Hematopoietic multipotent progenitor cell treated with erythropoietin and hydrocortisone succinate and interleukin-3 and kit ligand, for 4 days (in vitro differentiated cells): ENCODE measurements at places on chromosomes 4 and X.

GRCh38 chrX:49271341-49271740 lies 1.7 kb downstream of the PPP1R3F start:
- no peak for DNase-seq

DNA sequence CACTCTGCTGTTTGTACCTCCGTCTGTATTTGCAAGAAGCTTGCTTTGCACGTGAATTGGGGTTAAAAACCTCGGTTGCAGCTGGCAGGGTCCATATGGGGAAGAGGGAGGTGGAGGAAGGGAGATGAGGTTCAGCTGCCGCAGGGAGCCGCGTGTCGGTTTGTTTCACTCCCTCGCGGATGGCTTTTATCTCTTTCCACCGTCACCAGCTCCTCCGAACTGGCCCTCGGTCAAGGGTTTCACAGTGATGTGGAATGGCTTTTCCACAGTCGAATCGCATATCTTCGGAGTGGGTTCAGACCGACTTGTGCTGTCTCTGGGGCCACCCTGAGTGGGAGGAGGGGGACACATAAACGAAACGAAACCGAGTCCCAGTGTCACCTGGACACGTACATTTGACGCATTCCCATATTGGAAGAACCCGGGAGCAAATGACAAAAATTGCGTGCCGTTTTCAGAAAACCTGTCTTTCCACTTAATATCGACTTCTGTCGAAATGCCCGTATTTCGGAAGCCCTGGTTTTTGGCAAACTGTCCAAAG lies 929 bp downstream of the ZBTB33 start:
- DNase-seq: peak; percentile 76

DNA sequence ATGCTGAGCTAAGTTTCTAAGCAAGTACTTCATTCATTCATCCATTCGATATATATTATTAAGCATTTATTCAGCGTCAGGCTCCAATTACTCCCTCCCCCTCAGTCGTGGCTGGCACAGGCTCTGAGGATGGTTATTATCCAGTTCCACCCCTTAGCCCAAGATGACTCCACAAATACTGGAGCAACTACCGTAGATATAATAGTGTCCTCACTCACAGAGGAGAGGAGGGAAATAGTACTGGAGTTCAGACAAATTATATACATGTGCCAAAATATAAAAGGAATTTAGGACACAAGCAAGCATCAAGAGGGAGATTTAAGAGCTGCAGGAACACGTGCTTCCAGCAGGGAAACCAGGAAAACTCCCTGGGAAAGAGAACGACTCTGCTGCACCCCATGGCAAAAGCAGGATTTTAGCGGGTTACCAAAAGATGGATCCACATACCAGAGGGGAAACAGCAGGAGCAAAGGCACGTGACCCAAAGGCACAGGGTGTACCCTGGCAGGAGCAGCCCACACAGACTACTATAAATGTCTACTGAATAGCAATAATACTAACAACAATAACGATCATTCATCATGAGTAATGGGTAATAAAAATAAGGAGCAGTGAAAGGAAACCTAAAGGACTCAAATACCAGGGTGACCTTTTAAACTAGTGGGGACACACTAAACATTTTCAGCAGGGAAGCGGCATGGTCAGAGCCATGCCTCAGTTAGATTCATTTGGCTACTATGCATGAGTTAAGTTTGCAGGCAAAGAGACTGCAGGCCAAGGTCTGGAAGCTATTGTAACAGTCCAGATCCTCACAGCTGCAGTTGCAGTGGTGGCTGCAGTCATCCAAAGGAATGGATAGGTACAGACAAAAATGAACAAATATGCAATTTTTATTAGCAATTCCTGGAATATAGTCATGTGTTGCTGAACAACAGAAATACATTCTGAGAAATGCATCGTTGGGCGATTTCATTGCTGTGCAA lies 153.7 kb downstream of the APBB2 start:
- DNase-seq: no peak

DNA sequence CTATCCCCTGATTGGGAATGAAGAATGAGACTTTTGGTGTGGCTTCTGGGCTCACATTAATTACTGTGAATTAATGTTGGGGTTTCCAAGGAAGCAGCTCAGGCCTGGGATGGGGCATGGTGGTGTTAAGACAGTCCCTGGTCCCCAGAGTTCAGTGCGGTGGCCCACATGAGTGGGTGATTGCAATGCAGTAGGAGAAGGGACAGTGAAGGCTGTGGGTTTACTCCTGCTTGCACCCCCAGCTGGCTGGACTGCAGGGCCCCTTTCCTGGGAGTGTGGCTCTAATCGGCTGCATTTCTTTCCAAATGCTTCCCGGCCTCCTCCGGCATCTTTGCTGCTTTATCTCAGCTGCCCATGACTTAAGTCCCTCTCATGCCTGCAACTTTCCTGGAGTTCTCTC lies 28.2 kb upstream of the GPR78 start:
- no peak for DNase-seq

GRCh38 chr4:120771907-120772306 lies 150.6 kb downstream of the PRDM5 start:
- no peak for DNase-seq

DNA sequence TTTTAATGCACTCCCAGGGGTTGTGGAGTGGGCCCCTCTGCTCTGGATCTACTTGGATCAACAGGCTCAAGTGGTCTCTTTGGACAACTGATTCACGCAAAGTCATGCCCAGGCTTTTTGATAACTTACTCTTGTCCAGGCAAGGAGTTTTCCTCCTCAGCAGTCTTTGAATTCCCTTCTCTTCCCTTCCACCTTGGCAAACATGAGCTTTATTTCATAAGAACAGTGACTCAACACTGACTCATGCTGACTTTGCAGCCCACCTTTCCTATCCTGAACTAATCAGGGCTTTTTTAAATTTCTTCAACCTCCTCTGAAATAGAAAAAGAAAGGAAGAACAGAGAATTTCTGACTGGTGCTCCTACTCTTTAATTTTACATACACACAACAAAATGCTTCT lies 132.1 kb upstream of the LDB2 start:
- no peak for DNase-seq

- DNase-seq: no peak
These were observed 12.7 kb downstream of the WFS1 start for GRCh38 chr4:6282314-6282771.

GRCh38 chr4:98996765-98997068 lies 1.2 kb downstream of the METAP1 start:
- DNase-seq: peak; percentile 61

GRCh38 chr4:47054130-47054529 lies 22.8 kb downstream of the GABRB1 start:
- no peak for DNase-seq

- peak; percentile 42 for DNase-seq
These were observed 25.6 kb upstream of the MSMO1 start for GRCh38 chr4:165301833-165302232.

- DNase-seq: no peak
These were observed 165.1 kb upstream of the PPARGC1A start for GRCh38 chr4:24054910-24055309.

- DNase-seq: no peak
These were observed 956 bp downstream of the TMEM154 start for GRCh38 chr4:152678841-152679240.

DNA sequence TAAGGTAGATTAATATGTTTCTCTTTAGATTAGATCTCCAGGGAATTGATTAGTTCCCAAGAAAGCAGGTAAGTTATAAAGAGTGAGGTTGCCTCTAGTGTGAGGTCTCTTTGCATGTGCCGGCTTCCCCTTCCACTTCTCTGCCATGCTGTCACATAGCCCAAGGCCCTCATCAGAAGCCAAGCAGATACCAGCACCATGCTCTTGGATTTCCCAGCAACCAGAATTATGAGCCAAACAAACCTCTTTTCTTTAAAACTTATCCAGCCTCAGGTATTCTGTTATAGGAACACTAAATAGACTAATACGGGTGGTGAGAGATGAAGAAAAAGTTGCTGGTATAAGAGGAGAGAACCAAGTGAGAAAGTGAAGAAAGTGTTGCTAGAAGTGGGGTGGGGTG lies 15.1 kb downstream of the ANKRD50 start:
- DNase-seq: no peak

- DNase-seq: no peak
These were observed 570 bp upstream of the RNF128 start for GRCh38 chrX:106725931-106726330.

GRCh38 chrX:45850197-45850774 lies 649.6 kb upstream of the DIPK2B start:
- DNase-seq: peak; percentile 22

- DNase-seq: no peak
These were observed 313.8 kb downstream of the CAMK2D start for GRCh38 chr4:113447769-113448168.

- no peak for DNase-seq
These were observed 30.1 kb downstream of the ADGRA3 start for GRCh38 chr4:22485737-22486136.

GRCh38 chr4:15848191-15848842 lies 70.2 kb downstream of the CD38 start:
- DNase-seq: peak; percentile 17

GRCh38 chr4:120266602-120267001 lies 200.0 kb upstream of the MAD2L1 start:
- DNase-seq: no peak

DNA sequence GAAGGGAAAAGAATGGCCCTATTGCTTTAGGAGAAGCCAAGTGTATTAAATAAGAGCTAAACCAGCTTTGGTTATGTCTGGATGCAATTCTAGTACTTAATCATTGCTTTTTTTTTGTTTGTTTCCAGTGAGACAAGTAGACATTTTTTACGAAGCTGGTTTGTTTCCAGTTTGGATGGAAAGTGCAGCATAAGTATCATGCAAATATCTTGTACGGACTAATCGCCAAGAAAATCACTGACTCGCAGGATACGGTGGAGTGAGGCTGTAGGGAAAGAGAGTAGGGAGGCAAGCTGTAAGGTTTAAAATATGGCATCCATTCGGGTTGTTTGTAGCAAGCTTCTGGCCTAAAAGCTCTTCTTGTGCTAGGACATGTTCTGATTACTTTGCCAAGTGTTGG lies 64.8 kb downstream of the HPGD start:
- DNase-seq: no peak

- peak; percentile 1 for DNase-seq
These were observed 44.0 kb downstream of the NUDT10 start for GRCh38 chrX:51376672-51377071.

GRCh38 chrX:52923781-52924241 lies 26.7 kb downstream of the FAM156B start:
- DNase-seq: peak; percentile 45

DNA sequence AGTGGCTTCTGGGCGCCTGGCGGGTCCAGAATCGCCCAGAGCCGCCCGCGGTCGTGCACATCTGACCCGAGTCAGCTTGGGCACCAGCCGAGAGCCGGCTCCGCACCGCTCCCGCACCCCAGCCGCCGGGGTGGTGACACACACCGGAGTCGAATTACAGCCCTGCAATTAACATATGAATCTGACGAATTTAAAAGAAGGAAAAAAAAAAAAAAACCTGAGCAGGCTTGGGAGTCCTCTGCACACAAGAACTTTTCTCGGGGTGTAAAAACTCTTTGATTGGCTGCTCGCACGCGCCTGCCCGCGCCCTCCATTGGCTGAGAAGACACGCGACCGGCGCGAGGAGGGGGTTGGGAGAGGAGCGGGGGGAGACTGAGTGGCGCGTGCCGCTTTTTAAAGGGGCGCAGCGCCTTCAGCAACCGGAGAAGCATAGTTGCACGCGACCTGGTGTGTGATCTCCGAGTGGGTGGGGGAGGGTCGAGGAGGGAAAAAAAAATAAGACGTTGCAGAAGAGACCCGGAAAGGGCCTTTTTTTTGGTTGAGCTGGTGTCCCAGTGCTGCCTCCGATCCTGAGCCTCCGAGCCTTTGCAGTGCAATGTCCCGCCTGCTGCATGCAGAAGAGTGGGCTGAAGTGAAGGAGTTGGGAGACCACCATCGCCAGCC lies at the start of gene ATOH1:
TSS of gene ATOH1 (plus strand) at position 422 of the 663 bp plus-strand sequence. CDS start at position 596, 174 bp downstream.
- DNase-seq: peak; percentile 36

DNA sequence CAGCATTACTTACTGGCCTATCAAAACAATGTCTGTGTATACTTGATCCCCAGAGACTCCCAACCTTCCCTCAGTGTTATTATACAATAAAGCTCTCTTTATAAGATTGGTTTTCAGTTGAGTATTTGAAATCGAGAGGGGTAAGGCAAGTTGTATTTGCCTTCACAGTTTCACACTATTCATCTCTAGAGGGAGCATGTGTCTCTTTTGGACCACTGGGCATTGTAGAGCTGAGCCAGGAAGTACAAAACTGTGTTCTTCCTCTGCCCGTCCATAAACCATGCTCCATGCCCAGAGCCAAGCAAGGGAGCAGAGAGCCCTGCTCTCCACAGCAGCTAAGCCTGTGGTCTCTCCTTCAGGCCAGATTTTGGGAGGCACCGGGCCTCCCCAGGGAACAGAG lies 61.5 kb upstream of the HHIP start:
- DNase-seq: no peak

DNA sequence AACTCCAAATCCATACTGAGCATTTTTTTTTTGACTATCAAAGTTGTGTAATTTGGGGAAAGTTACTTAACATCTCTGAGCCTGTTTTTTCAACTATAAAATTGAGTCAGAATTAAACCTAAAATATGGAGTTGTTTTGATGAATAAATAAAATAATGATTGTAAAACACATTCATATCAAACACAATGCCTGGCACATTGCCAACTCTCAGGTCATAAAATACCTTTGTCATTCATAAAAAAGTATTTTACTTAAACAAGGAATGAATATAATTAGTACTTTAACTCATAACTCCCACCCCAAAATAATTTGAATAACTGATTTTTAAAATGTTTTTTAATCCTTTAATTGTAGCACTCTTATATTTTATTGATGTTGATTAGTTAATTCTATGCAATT lies 3.8 kb upstream of the GPR174 start:
- DNase-seq: no peak

GRCh38 chr4:112152521-112152920 lies 7.3 kb downstream of the FAM241A start:
- DNase-seq: no peak

- peak; percentile 82 for DNase-seq
These were observed 70.4 kb downstream of the FGFBP1 start for GRCh38 chr4:15868111-15868510.

DNA sequence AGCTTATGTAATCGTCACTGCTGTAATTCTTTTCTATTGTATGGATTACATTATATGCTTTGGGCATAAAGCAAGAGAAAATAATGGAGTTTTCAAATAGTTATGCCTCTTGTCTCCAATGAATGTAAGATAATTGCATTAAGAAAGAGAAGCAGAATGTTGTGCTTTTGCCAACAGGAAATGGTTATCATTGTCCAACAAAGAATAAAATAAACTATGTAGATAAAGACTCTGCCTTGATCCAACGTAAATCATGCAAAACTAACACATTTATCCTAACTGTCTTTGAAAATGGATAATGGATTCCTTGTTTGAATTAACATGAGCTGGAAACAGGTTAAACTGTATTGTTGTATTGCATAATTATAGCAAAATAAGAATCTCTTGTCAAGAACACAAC lies 1709.0 kb downstream of the PCDH7 start:
- DNase-seq: no peak

GRCh38 chrX:106300656-106301055 lies 132.6 kb downstream of the PWWP3B start:
- DNase-seq: no peak

DNA sequence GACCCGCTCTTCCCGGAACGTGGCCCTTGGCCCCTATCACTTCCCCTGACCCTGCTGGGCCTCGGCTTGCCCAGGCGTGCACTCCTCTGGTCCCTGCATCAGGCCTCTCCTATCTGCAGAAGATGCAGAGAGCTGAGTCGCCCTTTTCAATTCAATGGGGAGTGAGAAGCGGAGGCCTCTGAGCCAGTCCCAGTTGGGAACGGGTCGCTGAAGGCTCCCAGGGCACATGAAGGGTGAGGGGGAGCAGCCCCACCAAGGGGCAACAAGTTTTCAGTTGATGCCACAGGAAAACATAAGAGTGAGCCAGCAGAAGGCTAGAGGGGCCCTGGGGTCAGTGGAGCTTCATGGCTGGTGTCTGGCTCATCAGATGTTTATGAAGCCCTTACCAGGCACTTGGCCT lies 17.1 kb downstream of the PSAPL1 start:
- no peak for DNase-seq
